ENCODE measurements at places on chromosomes 2 and 18.

- peak; percentile 35 for DNase-seq
Measured at GRCh38 chr2:178891265-178891958, 84.2 kb upstream of the TTN start.

DNA sequence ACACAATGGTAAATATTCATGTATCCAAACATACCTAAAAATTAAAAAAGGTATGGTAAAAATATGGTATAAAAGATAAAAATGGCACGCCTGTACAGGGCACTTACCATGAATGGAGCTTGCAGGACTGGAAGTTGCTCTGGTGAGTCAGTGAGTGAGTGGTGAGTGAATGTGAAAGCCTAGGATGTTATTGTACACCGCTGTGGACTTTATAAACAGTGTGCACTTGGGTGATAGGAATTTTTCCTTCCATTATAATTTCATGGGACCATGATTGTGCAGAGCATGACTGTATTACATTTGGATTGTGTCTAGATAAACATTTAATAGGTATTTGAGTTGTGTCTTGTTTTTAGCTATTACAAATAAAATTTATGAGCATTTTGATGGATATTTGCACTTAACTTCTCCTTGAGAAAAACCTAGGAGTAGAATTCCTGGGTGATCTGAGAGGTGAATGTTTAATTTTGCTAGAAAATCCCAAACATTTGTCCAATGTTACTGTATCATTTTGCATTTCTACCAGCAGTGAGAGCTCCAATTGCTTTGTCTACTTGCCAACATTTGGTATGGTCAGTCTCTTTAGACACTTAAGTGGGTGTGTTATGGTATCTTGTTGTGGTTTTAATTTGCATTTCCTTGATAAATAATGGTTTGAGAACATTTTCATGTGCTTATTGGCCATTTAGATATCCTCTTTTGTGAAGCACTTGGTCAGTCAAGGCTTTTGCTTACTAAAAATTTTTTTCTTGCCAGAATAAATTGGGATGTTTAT lies 81.7 kb downstream of the BCL2L11 start:
- no peak for DNase-seq

- no peak for DNase-seq
Measured at GRCh38 chr2:45637440-45637839, 14.0 kb upstream of the PRKCE start.

DNA sequence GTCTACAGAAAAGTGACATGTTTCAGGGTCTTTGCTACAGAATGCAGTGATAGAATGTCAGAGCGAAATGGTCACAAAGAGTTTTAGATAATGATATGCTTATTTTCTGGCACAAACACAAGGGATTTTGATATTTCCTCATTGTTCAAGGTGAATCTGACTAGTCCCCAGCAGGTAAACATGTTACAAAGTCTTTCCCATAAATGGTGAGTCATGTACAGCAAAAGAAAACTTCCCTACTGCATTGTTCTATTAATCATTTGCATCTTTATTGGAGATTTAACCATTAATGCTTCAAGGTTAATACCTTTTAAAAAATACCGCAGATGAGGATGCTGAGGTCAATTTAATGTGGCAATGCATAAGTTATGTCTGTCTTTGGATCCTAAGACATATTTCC lies 19.1 kb upstream of the TRIB2 start:
- DNase-seq, result no peak

- DNase-seq, result peak; percentile 10
Measured at GRCh38 chr2:233082222-233082930, 22.2 kb downstream of the INPP5D start.

GRCh38 chr2:11325961-11326676 lies 18.3 kb downstream of the ROCK2 start:
- no peak for DNase-seq

- DNase-seq, result no peak
Measured at GRCh38 chr2:142883526-142883925, 6.1 kb downstream of the KYNU start.

- no peak for DNase-seq
Measured at GRCh38 chr18:26252411-26252810, 26.2 kb downstream of the TAF4B start.

GRCh38 chr18:6113650-6114049 lies 218.3 kb upstream of the TMEM200C start:
- DNase-seq, result no peak

GRCh38 chr2:216710551-216711301 lies 15.4 kb upstream of the IGFBP5 start:
- no peak for DNase-seq

- DNase-seq, result peak; percentile 85
Measured at GRCh38 chr2:64654063-64654811, 524 bp upstream of the SERTAD2 start.

GRCh38 chr2:183214680-183215079 lies 90.4 kb downstream of the NUP35 start:
- DNase-seq, result no peak

DNA sequence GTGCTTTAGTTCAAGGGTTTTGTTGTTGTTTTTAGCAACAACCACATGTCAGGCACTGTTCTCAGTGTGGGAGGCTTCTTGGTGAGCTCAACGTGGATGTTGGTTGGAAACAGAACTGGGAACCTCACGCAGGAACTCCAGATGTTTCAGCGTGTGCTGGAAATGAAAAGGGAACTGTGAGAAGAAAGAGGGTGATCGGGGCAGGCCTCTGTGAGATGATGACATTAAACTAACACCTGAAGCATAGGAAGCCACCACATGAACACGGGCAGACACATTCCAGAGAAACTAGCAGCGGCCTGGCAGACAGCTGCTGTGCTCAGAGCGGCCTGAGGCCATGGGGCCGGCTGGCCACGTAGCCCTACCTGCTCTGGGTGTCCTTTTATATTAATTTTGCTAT lies 66.4 kb downstream of the COA5 start:
- DNase-seq, result no peak

- DNase-seq, result no peak
Measured at GRCh38 chr18:44098551-44099098, 582.1 kb upstream of the SETBP1 start.

DNA sequence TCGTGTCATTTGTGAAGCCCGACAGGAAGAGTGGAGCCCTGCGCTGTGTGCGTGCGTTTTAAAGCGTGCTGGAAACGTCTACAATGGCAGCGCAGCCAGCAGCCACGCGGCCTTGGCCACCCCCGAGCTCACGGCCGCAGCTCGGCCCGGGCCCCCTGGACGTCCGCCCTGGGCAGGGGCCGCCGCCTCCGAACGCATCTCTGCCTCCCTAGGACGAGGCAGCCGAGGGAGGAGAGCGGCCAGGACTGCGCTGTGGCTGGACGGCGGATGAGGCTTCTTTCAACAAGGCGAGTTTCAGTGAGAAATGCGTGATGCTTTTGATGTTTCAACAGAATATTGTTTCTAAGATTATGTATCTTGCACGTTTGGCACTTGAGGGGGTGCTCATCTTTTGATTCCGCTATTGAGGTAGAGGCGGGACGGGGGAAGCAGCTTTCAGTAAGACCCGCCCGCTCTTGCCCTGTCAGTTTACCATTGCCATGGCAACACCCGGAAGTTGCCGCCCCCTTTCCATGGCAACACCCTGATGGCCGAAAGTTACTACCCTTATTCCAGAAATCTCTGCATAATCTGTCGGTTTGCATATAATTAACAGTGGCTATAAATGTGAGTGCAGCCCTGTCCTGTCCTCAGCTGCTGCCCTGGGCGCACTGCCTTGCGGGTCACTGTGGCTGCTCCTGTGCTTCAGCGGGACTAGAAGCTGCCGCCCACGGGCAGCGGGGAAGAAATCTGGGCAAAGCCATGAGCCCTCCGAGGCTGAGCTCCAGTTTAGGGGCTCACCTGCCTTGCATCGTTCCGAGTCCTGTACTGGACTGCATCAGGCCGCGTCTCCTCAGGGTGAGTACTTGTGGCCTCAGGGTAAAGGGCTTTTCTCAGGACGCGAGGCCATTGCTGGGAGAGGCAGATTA lies 38.6 kb downstream of the ADNP2 start:
- DNase-seq, result peak; percentile 79

DNA sequence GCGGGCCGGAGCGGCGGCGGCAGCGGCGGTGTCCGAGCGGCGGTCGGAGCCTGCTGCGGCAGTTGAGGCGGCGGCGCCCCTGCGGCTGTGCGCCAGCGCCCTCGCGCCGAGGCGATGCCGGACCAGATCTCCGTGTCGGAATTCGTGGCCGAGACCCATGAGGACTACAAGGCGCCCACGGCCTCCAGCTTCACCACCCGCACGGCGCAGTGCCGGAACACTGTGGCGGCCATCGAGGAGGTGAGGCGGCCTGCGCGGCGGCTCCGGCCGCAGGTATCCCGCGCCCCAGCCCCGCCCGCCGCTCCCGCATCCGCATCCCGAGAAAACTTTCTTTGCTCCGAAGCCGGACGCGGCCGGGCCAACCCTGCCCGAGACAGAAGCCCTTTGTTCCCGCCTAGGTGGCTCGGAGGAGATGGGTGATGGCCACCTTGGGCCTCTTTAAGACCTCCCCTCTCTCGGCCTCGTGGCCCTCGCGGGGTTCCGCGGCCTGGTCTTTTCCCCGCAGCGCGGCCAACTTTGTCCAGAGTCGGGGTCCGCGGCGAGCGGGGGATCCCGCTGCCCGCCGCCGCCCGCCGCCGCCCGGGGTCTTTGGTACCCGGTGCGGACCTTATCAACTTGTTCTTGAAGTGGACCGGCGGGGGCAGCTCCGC lies 504 bp downstream of the ASAP2 start:
- DNase-seq, result no peak

- DNase-seq, result no peak
Measured at GRCh38 chr2:144261336-144261735, 258.6 kb downstream of the ZEB2 start.

- no peak for DNase-seq
Measured at GRCh38 chr2:1132328-1132969, 181.8 kb downstream of the SNTG2 start.

- DNase-seq, result no peak
Measured at GRCh38 chr2:35978218-35978617, 377.4 kb upstream of the CRIM1 start.

- no peak for DNase-seq
Measured at GRCh38 chr2:88500691-88501090, 48.2 kb upstream of the FOXI3 start.

- no peak for DNase-seq
Measured at GRCh38 chr2:221310730-221311129, 261.4 kb downstream of the EPHA4 start.

DNA sequence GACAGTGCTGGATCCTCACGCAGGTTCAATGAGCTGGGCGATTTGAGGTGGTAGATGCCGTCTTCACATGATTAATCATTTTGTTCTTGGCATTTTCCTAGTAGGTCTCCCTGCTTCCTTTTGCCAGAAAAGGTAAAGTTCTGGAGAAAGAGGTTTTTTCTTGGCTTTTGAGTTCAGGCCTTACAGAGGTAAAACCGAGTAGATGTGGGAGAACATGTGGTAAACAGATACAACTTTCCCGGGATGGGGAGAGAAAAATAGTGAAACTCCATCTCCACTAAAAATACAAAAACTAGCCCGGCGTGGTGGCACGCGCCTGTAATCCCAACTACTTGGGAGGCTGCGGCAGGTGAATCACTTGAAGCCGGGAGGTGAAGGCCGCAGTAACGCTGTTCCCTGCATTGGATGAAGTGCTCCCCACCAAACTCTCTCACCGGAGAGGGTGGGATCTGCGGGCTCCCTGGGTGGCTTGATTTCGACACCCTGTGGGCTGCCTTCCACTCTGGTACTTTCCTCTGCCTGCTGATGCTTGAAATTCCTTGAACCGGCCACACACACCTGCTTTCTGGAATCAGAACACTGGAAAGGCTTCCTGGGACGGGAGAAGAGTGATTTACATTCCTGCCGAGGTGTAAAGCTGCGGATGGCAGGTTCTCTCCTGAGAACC lies 88.8 kb downstream of the ACTR3 start:
- DNase-seq, result no peak

DNA sequence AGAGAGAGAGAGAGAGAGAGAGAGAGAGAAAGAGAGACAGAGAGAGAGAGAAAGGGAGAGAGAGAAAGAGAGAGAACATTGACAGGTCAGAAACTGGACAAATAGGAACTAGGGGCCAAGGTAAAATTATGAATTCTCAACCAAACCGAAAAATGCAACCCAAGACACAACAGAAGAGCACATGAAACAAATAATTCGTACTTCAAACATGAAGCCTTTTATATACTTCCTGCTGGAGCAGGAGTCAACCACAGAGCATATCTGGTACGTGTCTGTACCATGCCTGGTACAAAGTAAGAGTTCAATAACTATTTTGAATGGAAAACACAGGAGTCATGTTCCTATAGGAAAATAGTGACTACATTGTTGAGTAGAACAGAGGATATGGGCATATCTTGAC lies 6.5 kb upstream of the VPS54 start:
- DNase-seq, result no peak

- DNase-seq, result no peak
Measured at GRCh38 chr2:30239986-30240752, 8.8 kb downstream of the LBH start.

- DNase-seq, result no peak
Measured at GRCh38 chr2:11546072-11546471, 12.2 kb downstream of the GREB1 start.

- no peak for DNase-seq
Measured at GRCh38 chr2:69253611-69254301, 133.3 kb downstream of the GFPT1 start.

- no peak for DNase-seq
Measured at GRCh38 chr2:105590780-105591660, 153.7 kb upstream of the NCK2 start.

DNA sequence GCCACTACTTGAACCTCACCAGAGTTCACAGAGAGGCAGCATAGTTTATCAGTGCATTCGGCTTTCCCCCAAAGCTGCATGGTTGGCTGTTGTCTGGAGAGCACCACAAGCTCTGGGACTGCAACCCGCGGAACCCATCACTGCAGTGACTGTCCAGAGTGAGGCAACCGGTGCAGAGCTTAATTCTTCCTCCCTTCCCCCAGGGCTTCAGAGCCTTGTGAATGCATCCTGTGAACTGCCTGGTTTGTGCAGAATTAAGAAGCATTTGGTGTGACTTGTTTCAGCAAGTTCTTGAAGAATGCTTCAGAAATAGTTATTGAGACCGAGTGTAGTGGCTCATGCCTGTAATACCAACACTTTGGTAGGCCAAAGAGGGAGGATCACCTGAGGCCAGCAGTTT lies 99.2 kb upstream of the FOSL2 start:
- no peak for DNase-seq

DNA sequence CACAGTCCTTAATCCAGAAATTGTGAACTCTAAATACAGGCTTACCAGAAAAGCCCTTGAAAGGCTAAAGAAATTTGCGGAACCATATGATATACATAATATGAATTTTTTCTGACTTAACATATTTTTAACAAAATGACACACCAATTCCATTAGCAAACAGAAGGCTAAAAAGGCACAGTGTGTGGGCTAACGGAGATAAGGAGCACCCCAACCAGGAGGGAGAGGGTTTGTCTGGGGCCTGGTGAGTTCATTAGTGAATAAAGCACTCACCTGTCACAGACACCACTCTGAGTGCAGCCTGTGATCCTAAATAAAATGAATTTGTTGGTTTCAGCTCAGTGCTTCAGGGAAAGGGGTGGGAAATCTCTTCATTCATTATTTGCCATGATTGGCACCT lies 2.7 kb upstream of the FECH start:
- DNase-seq, result no peak

DNA sequence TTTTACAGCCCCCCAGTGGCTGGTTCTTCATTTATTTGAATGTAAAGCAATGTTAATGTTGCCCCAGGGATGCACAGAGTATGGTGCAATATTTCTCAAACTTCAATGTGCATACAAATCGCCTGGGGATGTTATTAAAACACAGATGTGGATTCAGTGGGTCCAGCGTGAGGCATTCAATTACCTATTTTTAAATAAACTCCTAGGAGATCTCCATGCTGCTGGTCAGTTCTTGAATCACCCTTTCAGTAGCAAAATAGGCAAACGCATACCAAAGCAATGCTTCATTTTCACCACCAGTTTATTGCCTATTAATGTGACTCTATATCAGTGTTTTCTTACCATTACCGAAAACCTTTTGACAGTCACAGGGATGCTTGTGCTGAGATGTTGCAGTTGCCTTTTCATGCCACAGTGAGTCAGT lies 530.7 kb downstream of the CBLN2 start:
- no peak for DNase-seq
